ENCODE measurements at places on chromosomes 5 and 9.

- no peak for DNase-seq
Observed at GRCh38 chr5:53001541-53001940, 12.4 kb downstream of the ITGA2 start.

DNA sequence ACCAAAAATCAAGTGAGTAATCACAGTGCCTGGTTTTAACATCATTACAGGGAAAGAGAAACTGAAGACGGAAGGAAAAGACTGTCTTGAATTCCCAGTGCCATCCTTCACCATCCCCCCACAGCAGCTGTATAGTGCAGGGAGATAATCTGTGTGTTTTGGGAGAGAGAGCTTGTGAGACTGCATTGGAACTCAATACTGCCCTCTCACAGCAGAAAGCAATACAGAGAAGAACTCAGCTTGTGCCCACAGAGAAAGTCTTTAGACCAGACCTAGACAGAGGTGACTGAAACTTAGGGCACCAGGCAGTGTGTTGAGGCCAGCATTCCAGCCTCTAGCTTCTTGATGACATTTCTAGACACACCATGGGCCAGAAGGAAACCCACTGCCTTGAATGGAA lies 754.7 kb upstream of the CDH6 start:
- DNase-seq: no peak

GRCh38 chr9:100759215-100759614 lies 181.3 kb downstream of the CAVIN4 start:
- DNase-seq: no peak

DNA sequence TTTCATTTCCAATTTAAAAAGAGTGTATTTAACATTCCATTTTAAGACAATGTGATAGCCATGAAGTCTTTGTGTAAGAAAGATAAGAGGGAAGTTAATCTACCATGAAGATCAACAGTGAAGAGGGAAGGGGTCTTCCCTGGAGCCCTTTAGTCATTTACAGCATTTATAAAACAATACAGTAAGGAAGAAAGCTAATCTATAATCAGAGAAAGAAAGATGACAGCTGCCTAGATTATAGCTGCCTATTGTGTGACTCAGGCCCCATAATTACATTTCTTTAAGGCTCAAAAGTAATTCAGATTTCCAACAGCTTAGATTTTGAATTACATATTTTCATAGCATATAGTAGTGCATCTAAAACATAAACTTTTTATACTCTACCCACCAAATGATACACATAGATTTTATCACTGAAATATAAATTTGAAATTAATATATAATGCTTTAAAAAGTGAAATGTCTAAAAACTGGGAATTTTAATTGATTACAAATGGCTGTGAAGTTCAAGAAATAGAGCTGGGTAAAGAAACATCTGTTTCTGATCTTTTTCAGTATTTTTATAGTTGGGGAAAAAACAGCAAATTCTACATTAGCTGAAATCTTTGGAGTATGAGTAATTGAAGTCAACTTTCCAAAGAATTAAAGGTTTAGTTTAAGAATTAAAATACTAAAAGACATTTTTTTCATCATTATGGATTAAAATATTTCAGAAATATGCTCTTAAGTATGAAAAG lies 89.6 kb downstream of the RIC1 start:
- no peak for DNase-seq

DNA sequence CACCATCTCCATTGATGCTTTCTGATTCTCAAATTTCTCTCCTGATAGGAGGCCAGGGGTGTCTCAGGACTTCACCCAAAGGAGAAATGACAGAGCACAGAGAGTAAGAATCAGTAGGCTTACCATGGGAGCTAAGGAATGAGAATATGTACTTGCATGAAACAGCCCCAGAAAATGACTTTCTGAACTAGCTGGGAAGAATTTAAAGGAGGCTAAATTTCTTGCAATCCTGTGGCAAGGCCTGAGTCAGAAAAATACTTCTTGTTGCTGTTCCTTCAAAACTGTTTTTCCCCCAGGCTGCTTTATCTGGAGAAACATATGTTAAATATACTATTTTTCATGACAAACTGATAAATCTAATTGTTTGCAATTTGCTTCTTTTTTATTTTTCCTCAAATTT lies 53.4 kb upstream of the FBXL7 start:
- no peak for DNase-seq

DNA sequence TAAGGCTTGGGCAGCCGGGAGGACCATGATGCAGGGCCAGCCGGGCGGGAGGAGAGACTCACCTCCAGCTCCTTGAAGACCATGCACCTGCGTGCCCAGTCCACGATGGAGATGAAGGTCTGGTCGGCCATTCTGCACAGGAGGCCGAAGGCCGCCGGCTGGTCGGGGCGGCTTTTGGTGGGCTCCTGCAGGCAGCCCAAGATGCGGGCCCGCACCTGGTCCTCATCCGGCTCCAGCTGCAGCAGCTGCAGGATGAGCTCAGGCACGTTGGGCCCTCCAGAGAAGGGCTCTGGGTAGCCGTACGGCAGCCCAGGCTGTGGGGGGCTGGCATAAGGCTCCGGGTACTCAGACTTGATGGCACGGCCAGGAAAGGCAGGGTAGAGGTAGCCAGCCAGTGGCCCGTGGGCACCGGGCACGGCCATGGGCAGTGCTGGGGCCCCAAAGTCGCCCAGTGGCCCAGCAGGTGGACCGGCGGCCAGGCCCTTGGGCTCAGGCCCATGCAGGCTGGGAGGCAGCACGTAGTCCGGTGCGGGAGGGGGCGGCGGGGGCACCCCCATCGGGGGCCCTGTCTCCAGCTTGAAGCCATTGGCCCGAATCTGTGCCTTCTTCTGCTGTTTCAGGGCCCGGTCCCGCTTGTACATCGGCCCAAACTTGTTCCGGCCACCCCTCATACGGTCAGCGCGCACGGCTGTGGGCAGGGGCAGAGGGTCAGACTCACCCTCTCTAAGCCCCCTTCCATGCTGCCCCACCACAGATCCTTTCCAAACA lies 7.0 kb downstream of the NR5A1 start:
- no peak for DNase-seq

- no peak for DNase-seq
Observed at GRCh38 chr9:68970151-68970550, 43.8 kb downstream of the PRKACG start.

DNA sequence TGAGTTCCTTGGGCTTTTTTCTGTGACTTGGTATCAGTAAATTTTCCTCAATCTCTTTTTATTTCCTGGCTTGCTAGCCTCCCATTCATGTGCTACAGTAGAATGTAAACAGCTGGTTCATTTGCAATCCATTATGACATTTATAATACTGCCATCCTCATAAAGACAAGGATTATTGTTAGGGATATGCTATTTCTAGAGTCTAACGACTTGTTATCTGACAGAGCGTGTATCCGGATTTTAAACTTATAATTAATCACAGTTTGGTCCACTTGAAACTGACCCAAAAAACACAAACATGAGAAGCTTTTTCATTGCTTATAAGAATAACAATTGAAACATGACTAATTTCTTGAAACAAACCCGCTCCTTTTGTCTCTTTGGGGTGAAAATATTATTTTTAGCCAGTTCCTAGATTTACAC lies 585.8 kb downstream of the TLE4 start:
- DNase-seq: no peak

DNA sequence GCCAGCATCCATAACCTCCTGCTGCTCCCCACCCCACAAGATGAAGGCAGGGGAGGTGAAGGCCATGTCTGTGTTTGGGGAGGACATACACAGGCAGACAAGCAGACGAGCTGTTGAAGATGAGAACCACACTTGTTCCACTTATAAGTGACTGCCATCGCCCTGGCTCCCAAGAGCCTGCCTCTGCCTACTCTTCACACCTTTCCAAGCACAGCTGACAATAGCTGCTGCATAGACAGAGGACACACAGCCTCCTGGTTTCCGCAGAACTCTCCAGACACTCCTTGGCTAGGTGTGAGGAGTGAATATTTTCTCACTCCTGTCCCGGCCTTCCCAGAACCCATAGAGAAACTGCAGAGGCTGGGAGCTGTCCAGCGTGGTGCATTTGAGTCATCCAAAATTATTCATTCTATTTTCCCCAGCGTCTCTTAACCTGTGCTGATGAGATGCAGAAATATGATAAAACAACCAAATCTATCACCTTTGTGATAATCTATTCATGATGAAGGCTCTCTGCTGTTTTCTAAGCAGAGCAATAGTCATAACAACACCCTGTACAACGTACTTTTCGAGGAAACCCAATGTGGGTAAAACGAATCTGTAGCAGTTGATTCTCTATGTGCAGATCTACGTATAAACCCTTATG lies 24.7 kb downstream of the KLF9 start:
- DNase-seq: no peak

- DNase-seq: no peak
Observed at GRCh38 chr9:1528456-1528855, 478.3 kb downstream of the DMRT2 start.

DNA sequence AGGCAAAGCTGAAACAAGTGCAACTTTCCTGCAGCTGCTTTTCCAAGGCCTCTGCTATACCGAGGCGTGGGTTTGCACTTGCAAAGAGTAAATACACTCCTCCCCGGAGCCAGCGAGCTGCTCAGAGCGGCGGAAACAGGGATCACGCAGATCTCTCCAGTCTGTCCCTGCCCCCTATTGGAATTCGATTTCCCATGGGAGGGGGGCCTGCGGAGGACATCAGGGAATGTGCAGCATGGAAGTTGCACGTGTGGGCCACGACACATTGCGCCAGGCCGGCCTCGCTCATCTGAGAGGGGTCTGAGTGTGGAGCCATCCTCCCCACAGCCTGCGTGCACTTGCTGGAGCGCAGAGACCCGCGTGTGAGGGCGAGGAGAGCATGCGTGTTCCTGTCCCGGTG lies 104.3 kb upstream of the PHYKPL start:
- no peak for DNase-seq

GRCh38 chr5:78735834-78736463 lies 87.4 kb upstream of the LHFPL2 start:
- no peak for DNase-seq

GRCh38 chr5:76821136-76821535 lies 2.3 kb downstream of the F2RL1 start:
- no peak for DNase-seq

DNA sequence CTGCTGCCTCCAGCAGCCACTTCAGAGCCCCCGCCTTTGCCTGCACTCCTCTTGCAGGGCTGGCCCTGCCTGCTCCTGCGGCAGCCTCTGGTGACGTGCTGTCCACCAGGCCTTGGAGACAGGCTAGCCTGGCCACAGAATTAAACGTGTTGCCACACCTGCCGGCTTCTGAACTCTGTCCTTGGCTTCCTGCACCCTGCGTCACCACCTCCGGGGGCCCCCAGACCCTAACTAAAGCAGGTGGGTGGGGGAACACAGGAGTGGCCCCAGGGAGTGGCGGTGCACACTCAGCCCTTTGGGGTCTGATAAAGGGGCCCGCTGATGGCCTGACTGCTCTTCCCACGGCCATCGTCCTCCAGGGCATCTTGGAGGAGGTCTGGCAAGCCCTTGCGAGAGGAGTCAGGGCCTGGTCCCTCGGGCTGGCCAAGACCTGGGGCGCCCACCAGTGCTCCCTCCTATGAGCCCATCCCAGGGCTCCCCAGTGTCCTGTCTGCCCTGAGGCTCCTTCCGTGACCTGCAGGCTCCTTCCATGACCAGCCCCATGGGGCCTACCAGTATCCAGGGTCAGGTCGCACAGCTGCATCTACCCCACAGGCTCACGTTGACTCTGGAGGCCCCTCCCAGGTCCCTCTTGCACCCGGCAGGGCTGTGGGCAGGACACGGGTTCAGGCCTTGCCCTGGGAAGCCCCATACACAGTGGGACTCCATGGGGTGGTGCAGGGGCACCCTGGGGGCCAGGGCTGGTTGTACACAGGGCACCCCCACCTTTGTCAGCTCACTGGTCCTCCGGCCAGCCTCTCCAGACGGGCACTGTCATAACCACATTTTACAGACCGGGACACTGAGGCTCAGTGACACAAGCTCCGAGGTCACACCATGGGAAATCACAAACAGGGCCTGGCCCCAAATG lies 1.0 kb upstream of the MAMDC4 start:
- DNase-seq: no peak

DNA sequence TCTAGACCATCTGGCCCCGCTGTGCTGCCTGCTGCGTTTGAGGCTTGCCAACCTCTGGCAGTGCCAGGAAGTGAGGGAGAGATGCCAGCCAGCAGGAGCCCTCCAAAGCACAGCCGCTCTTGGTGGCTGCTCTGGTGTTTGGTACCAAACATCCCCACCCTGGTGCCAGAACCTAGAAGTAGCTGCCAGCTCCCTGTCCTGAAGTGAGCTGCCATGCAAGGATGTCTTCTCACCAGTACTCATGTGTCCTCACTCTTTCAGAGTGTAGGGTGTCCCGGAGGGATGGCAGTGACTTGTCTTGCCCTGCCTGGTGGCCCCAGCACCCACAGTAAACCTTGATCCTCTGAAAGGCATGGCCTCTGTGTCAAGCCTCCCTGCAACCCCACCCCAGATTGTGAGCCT lies 43.4 kb downstream of the AMBP start:
- no peak for DNase-seq

- peak; percentile 82 for DNase-seq
Observed at GRCh38 chr5:54738118-54738972, 220.8 kb downstream of the SNX18 start.

DNA sequence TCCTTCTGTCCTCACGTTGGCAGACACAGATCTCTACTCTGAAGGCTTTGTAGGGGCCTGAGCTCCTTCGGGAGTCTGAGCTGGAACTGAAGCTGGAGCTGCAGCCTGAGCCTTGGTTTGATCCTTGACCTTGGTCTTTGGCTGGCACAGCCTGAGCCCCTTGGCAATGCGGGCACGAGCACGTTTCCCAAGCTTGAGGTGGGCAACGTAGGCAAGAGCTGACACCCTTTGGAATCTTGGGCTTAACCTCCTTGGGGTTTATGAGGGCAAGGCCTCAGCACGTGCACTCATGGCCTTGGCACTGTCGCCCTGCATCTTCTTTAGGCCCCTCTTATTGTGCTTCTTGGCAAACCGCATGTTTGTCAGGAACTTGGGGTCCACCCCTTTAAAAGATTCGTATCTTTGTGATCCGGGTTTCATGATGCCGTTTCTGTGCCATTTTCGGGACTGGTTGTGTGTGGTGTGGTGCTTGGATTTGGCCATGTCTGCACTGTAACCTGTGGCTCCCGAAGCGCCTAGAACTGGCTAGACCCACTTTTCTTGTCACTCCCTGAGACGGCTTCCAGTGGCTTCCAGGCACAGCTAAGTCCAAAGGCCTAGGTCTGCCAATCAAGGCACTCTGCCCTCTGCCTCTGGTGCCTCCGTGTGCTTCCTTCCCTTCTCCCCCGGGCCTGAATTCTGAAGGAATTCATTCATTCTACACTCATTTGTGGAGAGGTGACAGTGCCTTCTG lies 1.4 kb downstream of the SUSD1 start:
- DNase-seq: no peak

- no peak for DNase-seq
Observed at GRCh38 chr5:147336876-147337275, 102.0 kb downstream of the STK32A start.

- DNase-seq: no peak
Observed at GRCh38 chr5:115432691-115433090, 111.9 kb downstream of the FEM1C start.

DNA sequence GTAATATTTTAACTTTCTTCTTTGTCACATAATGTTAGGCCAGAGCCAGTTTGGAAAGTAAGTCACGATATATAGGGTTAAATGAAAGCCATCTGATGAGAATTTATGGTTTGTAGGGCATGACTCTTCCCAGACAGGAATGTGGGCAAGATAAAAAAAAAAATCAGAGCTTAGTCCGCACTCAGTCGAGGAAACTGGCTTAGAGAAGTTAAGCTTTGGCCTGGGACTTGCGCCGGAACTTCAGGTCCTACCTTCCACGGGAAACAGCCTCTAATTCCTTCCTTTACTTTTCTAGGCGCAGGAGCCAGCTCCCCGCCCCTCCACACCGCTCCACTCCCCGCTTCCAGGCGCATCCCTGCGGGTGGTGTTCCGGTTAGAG lies 475 bp downstream of the DDX31 start:
- no peak for DNase-seq

GRCh38 chr5:87120518-87121303 lies 147.0 kb upstream of the RASA1 start:
- DNase-seq: peak; percentile 24

GRCh38 chr5:119083679-119084078 lies 12.8 kb downstream of the DMXL1 start:
- DNase-seq: no peak

Data from AML-193 (cell line).